ENCODE measurements at places on chromosomes 6 and 20. TPM values are rescaled to one million over a fixed set of nuclear protein-coding genes. Genes with fewer than 3 reads are reported as not detected.

DNA sequence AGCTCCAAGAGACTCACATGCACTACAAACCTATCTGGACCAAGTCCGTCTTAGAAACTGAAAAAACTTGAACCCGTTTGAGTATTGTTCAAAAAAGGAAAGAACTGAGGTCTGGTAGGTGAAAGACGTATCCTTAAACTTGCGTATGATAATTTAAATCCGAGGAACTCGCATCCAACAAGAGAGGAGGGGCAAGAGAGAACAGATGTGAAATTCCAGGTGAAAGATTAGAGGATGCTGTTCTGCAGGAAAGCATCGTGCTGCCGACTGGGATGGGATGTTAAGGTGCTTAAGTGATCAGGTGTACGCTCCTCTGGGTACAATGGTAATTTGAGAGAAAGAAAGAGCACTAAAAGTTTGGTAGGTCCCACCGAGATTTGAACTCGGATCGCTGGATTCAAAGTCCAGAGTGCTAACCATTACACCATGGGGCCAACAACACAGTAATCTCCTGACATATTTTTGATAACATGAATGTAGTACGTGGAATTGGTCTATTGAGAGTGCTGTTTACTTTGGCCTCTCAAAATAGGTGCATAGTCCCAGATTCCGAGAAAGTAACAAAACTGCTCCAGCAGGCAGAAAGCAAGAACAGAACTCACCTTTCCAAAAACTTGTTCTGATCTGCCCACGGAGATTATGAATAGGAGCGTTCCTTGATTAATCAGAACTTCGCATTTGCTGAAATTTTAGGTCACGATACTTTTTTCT is 53.5 kb upstream of the BTN3A2 start:
- no peak for DNase-seq

DNA sequence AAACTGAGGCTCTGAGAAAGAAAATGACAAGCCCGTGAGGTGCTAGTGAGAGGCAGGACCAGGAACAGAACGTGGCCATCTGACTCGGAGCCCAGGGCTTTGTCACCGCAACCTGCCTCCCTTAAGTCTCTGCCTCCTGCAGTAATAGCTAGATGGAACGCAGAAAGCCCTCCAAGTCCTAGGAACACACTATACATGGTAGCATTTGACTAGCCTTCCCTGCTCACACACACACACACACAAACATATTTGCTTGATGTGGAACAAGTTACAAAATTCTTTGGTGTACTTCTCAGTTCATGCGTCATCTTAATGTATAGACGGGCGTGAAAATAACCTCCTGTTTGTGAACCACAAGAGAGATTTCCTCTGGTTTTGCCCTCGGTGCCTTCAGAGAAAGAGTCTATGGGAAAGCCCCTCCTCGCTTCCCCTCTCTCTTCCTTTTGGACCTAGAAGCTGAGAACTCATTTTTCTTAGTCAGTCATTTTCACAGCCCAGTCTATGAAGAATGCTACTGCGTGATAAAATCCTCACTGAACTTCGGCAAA is 38.8 kb downstream of the C6orf52 start:
- DNase-seq, result no peak

GRCh38 chr6:107692351-107692750 is 131.8 kb downstream of the SCML4 start:
- DNase-seq, result no peak

The THEMIS gene
- 0.62 TPM for total RNA-seq
